Bronchial epithelial cell (primary cell): ENCODE measurements at places on chromosomes 16 and 17.
A peak's percentile ranks its signal among the peaks of the same experiment; 100 is the strongest.

GRCh38 chr17:17351901-17352781 lies 49.0 kb downstream of the NT5M start:
- no peak for DNase-seq

GRCh38 chr17:61026818-61027217 lies 349.2 kb downstream of the BCAS3 start:
- no peak for DNase-seq

GRCh38 chr16:80802138-80802537 lies 2.3 kb downstream of the CDYL2 start:
- DNase-seq: no peak

DNA sequence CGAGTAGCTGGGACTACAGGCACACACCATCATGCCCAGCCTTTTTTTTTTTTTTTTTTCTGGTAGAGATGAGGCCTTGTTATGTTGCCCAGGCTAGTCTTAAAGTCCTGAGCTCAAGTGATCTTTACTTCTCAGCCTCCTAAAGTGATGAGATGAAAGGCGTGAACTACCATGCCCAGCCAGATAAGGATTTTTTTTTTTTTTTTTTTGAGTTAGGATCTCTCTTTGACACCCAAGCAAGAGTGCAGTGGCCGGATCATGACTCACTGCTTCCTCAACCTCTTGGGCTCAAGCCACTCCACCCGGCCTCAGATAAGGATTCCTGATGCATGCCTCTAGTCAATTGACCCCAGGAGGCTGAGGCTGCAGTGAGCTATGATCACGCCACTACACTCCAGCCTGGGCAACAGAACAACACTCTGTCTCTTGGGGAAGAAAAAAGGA lies 11.2 kb upstream of the PLEKHG4 start:
- DNase-seq: peak; percentile 77

- DNase-seq: no peak
These were observed 12.2 kb upstream of the ADGRG1 start for GRCh38 chr16:57616241-57616640.

- DNase-seq: peak; percentile 67
These were observed 32.0 kb downstream of the SBK1 start for GRCh38 chr16:28324235-28324886.

- DNase-seq: no peak
These were observed 28.3 kb upstream of the SLC38A10 start for GRCh38 chr17:81323411-81323868.

- no peak for DNase-seq
These were observed 29.0 kb upstream of the HEATR6 start for GRCh38 chr17:60107526-60108257.

DNA sequence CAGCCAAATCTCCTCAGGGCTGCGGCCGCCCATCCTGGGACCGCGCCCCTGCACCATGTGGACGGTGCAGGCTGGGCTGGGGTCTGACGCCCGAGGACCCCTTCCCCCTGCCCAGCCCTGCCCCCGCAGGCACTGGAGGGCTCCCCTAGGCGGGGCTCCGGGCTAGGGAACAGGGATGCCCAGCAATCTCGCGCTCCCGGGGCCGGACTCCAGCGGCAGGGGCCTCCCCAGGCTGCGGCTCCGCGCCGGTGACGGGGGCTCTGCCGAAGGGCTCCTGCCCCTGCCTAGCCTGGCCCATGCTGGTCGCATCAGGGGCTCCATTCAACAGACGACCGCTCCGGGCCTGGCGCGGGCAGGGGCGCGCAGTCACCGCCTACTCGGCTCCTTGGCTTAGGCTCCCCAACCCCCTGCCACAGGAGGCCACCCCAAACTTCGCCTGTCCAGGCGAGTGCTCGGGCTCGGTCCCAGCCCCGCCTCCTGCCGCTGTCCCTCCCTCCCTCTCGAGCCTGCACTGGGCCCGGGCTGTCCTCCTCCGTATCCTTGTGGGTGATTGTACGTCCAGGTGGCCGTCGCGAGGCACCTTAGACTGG lies 27.4 kb upstream of the ADORA2B start:
- no peak for DNase-seq

- no peak for DNase-seq
These were observed 38.8 kb upstream of the HSBP1 start for GRCh38 chr16:83768986-83769385.

DNA sequence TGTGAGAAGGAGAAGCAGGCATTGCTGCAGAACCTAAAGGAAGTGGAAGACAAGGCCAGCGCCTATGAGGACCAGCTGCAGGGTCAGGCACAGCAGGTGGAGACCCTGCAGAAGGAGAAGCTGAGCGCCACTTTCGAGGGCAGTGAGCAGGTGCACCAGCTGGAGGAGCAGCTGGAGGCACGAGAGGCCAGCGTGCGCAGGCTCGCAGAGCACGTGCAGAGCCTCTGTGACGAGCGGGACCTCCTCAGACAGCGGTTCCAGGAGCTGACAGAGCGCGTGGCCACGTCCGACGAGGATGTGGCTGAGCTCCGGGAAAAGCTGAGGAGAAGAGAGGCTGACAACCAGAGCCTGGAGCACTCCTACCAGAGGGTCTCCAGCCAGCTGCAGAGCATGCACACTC lies 41.5 kb downstream of the PLD6 start:
- no peak for DNase-seq

GRCh38 chr17:78322858-78323455 lies 36.9 kb downstream of the SOCS3 start:
- no peak for DNase-seq

GRCh38 chr16:3645108-3645503 lies 9.4 kb upstream of the DNASE1 start:
- no peak for DNase-seq
